ENCODE measurements at places on chromosomes 5 and 9. TPM values are rescaled to one million over a fixed set of nuclear protein-coding genes. Genes with fewer than 3 reads are reported as not detected.

The FIBCD1 gene
- total RNA-seq: not detected

The CHSY3 gene
- total RNA-seq: 19.5 TPM

The PCDHGA11 gene
- 9.2 TPM for total RNA-seq

The NTNG2 gene
- total RNA-seq: 5.3 TPM

The ANKRD20A1 gene
- total RNA-seq: 3.0 TPM

The NME5 gene
- 0.58 TPM for total RNA-seq

The RNF208 gene
- total RNA-seq: 2.2 TPM

The EPB41L4B gene
- 0.63 TPM for total RNA-seq

The CCDC171 gene
- total RNA-seq: 5.4 TPM

The FOXD4L5 gene
- 0.45 TPM for total RNA-seq

The IL13 gene
- total RNA-seq: not detected

The ADAMTSL2 gene
- 20.9 TPM for total RNA-seq

The RHOBTB3 gene
- total RNA-seq: 53.2 TPM

The LCP2 gene
- total RNA-seq: 58.8 TPM

The F2RL2 gene
- total RNA-seq: 0.32 TPM

The SPINK4 gene
- not detected for total RNA-seq
